HuH-7 (cell line): ENCODE measurements at places on chromosomes 7 and 10.

- no peak for DNase-seq
Observed at GRCh38 chr7:150947241-150947745, 30.8 kb downstream of the KCNH2 start.

DNA sequence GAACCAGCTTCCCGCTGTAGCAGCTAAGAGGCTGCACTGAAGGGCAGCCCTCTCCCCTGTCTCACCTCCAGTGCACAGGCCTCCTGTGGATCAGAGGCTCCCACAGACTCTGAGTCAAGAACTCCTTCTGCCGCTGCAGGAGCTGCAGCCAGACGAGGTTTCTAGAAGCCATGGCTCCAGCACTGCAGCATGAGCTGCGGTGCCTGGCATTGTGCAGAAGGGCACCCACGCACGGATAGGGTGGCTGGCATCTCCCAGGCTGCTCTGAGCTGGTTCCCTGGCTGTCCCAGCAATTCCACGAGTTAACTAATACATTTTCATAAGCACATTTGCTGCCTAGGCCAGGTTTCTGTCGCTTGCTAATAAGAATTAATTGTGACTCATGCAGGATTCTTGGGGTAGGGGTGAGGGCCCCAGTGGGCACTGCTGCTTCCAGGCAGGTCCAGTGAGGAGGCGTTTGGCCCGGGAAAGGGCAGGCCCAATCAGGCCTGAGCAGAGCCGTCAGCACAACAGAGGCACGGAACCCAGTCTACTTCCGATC is 594.2 kb downstream of the DNAJB6 start:
- no peak for DNase-seq

- no peak for DNase-seq
Observed at GRCh38 chr10:7767209-7767608, 20.6 kb downstream of the KIN start.

DNA sequence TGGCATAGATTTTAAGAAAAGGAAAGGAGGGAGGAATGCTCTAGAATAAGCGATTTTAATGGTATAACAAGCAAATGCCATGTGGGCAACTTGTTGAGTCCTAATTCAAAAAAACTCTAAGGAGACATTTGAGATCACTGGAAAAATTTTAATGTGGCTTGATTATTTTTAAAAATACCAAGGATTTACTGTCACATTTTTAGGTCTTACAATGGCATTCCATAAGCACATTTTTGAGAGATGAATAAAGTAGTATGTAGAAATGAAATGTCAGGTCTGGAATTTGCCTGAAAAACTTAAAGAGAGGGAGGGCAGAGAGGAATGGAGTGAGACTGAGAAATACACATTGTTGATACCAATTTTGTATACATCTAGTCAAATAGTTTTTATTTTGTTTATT is 20.3 kb downstream of the NCAPG2 start:
- DNase-seq = no peak

DNA sequence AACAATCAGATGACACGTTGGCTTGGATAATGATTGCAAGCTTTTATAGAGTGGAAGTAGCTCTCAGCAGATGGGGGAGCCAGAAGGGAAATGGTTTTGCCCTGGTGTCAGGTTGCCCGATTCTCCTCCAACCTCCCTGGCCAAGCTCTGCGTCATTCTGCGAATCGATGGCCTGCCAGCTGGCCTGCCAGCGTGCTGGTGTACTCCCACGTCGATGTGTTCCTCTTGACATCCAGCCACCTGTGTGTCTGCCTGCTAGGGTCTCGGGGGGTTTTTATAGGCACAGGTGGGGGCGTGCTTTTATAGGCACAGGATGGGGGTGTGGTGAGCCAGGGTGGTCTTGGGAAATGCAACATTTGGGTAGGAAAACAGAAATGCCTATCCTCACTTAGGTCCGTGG is 4.6 kb downstream of the NET1 start:
- no peak for DNase-seq

GRCh38 chr10:122208571-122209430 is 62.3 kb upstream of the BTBD16 start:
- no peak for DNase-seq

DNA sequence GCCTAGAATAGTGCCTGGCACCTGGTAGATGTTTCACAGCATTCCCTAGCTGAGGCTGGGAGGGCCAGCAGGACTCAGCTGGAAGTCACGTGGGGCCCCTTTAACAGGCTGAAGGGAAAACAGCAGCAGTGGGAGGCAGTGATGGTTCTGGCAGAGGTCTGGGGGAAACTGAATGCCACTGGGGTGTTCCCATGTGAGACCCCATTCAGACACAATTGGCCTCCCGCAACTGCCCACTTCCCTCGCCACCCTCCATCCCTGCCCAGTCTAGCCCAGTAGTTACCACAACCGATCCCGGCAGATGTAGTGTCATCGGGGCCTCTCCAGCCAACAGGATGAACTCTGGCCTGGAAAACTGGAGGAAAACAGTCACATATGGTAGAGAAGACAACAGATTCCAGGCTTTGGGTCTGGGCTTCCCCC is 38.3 kb downstream of the FRMPD2 start:
- no peak for DNase-seq

GRCh38 chr7:156155988-156156733 is 343.9 kb upstream of the SHH start:
- DNase-seq = no peak

DNA sequence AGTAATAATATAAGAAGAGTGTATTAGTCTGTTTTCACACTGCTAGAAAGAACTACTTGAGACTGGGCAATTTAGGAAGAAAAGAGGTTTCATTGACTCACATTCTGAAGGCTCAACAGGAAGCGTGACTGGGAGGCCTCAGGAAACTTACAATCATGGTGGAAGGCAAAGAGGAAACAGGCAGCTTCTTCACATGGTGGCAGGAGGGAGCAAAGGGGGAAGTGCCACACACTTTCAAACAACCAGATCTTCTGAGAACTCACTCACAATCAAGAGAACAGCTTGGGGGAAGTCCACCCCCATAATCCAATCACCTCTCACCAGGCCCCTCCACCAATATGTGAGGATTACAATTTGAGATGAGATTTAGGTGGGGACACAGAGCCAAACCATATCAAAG is 212.5 kb upstream of the HDAC9 start:
- DNase-seq = no peak

DNA sequence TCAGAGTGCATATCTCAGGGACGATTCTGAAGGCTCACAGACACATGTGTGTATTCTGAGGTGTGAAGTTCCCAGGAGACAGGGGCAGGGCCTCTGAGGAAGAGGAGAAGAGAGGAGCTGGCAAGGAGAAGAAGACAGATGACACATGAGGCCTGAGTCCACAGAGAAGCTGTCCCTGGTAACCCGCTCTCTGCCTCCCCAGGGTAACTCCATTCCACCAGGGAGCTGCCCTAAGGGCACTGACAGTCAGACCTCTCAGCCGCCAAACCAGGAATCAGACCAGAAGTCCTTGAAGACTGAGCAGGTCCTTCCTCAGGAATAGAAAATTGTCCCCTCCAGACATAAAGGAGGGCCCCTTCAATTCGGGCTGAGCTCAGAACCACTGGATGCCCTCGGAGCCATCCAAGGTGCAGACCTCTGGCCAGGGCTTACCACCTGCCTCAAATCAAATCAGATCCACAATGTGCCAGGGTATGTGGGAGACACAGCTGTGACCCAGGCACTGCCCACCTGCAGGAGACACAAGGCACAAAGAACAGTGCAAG is 57.4 kb downstream of the TLL2 start:
- no peak for DNase-seq

DNA sequence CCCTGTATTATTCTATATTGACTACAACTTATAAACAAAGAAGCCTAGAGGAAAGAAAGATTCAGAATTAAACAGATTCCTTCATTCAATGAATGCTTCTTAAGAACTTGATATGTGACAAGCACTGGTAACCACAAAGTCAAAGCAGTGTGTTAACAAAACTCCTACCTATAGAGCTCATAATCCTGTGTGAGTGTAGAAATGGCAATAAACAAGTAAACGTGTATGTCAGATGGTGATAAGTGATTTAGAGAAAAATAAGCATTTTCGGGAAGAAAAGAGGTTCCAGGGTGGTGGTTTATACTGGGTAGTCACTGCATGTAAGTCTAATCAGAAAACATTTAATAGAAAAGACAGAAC is 141.3 kb downstream of the JMJD1C start:
- no peak for DNase-seq

DNA sequence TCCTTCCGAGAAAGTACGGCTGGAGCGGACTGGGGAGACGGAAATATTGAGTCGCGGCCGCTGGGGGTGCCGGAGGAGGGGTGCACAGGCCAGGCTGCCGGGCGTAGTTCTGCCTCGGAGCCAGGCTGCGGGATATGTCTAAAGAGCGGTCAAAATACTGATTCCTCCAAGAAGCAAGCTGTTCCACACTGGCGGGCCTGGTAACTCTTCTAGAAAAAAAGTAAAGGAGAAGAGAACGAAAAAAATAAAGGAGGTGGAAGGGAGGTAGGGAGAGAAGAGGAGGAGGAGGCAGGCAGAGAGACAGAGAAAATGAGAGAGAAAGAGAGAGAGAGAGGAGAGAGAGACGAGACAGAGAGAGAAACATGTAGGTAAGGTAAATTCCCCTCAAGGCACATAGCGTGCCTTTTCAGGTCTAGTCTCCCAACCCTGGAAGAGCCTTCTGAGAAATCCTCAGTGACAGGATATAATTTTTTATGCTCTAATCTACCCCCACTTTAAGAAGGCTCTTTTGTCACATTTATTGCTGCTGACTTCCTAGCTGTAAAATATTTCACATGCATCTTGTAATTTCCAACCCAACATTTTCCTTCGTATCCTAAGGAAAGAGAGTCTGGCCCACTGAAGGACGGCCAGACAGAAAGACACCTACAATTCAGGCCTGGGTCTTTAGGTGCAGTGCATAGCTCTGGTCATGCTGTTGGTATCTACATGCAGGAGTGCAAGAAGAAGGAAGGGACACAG is 5.7 kb downstream of the DLX5 start:
- no peak for DNase-seq

DNA sequence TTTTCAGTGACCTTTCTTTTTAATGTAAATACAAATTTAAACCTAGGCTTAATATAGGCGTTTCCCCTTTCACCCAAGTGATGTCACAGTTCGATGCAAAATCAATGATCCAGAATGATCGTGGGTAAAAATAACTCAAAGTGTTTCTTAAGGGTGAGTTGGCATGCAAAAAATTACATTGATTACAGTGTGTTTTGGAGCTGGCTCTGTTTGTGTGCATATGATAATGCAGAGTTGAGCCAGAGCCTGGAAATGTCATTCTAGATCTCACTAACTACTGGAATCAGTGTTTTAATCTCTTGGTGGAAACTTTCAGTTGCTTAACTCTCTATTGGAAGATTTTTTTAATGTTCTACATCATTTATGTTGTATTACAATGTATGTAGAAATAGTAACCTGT is 72.5 kb upstream of the MXI1 start:
- DNase-seq = no peak

GRCh38 chr7:27942711-27943110 is 202.7 kb downstream of the TAX1BP1 start:
- DNase-seq = no peak

GRCh38 chr10:68330852-68331454 is 911 bp upstream of the HNRNPH3 start:
- no peak for DNase-seq

DNA sequence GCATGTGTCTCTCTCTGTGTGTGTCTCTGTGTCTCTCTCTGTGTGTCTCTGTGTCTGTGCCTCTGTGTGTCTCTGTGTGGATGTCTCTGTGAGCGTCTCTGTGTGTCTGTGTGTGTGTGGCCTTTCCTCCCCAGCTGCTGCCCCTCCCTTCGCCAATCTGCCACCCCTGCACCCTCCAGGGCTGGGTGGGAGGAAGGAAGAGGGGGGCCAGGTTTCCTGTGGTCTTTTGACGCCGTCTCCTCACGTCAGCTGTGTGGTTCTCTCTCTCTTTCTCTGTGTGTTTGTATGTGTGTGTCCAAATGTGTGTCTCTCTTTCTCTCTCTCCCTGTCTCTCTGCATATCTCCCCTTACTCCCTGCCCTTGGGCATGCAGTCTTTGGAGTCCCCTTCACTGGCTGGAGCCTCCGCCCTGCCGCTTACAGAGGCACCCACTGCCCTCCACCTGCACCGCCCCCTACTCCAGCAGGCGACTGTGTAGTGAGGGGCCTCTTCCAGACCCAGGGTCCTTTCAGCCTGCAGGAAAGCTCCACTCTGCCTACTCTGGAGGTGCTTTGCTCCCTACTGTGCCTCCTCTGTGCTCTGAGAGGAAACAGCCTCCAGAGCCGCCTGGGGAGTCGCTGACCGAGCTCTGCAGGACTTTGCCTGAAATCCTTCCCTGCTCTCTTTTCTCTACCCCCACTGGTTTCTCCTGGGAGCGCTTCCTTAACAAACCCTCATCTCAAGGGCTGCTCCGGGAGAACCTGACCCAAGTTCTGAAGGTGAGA is 44.2 kb upstream of the C10orf71 start:
- no peak for DNase-seq

DNA sequence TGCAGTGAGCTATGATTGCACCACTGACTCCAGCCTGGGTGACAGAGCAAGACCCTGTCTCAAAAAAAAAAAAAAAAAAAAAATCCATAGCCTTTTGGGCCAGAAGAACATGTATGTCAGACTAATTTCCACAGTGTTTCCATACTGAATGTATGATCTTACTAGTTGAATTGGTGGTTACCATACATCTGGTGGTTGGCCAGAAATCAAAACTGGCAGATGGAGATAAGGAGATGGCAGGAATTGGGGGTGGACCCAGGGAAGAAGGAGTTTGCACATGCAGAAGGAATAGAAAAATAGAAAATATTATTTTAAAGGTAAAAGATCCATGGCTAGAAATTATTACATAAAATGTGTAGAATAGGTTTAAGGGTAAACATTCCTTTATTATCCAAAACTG is 3.7 kb upstream of the ATOH7 start:
- no peak for DNase-seq

GRCh38 chr7:17532861-17533404 is 234.5 kb downstream of the AHR start:
- no peak for DNase-seq

GRCh38 chr10:116626815-116627214 is 6.1 kb downstream of the PNLIPRP2 start:
- no peak for DNase-seq

DNA sequence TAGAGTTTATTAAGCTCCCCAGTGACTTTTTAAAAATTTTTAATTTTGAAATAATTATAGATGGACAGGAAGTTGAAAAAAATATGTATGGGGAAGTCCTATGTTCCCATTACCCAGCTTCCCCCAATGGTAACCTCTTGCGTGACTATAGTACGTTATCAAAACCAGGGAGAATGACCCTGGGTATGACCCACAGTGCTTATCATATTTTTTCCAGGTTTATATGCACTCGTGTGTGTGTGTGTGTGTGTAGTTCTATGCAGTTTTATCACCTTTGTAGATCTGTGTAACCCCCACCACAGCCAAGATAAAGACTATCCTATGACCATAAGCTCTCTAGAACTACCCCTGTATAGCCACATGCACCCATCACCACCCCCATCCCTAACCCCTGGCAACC is 72.8 kb downstream of the TBXAS1 start:
- DNase-seq = no peak

GRCh38 chr10:9823268-9823930 is 1194.3 kb upstream of the CELF2 start:
- no peak for DNase-seq
